Fibroblast of skin of back (primary cell): ENCODE measurements at places on chromosomes 1 and 21.

DNA sequence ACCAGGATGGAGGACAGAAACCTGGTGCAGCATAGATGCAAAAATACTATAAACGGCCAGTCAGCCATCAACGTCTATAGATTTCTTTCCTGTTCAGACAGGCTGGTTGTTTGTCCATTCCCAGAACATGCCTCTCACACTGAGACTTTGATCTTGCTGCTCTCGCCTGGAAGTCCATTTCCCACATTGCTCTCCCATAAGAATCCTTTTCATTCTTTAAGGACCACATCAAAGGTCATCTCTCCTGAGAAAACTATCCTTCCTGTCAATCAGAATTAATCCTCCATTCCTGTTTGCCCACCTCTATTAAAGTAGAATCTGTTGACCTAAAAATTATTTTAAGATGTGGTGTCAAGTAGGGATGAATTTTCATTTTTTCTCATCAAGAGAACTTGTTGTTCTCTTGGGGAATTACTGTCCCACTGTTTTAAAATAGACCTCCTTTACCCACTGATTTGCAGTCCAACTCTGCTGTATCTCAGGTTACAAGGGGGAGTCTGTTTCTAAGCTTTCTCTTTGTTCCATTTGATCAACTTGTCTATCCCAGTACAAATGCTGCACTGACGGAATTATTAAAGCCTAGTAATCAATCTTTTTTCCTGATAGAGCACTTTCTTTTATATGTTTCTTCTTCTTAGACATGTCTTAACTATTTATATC is 172.7 kb downstream of the PATJ start:
- no peak for DNase-seq

DNA sequence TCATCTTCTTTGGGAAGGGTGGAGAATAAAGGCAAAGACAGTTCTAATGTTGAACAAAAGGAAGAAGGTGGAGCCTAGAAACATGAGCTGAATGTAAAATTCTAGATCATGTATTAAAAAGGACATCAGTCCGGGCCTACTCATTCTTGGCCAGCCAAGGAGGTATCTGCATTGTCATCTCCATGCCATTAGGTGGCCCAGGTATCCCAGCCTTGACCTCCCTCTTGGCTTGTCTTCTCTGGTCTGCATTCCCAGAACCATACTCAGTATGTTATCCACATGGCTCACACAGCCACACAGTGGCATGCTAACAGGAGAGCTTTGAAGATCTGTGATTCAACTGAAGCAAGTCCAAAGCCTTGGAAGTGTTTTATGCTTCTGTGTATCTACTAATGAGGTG is 369.8 kb upstream of the KAZN start:
- no peak for DNase-seq

GRCh38 chr1:214354440-214355148 is 73.6 kb downstream of the SMYD2 start:
- peak; percentile 44 for DNase-seq

DNA sequence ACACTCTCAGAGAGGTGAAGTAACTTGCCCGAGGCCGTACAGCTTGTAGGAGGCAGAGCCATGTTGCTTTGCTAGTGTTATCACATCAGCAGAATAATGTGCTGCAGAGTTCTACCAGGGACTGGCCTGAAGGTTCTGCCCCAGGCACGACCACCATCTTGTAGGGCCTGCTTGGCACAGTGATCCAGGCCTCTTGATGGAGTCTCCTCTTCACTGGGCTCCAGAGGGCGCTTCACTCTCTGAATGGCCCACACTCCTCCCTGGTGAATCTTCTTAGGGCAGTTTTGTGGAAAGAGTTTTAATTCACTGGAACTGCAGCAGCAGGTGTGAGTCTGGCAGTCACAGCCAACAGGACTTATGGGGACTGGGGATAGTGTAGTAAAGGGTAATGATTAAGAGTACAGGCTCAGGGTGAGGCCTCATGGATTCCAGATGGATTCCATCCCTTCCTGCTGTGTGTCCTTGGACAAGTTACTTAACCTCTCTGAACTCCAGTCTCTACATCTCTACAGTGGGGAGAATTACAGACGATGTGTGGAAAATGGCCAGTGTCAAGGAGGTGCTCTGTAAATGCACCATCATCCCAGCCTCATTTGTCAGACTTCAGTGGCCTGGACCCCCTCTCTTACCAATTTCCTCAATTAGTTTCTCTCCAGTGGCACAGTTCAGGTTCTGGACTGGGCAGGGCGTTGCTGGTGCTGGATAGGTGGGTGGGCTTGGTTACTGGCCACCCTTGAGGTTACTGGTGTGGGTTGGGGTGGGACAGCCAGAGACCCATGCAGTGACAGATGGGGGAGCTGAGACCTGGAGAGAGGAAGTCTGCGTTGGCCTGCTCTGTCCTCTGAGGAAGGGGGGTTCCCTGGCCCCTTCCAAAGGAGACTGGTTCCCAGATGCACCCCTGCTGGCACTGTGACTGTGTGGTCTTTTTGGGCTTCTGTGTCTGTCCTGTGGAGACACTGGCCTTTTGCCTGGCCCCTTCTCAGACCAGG is 45.9 kb upstream of the CSF3R start:
- DNase-seq, result no peak

DNA sequence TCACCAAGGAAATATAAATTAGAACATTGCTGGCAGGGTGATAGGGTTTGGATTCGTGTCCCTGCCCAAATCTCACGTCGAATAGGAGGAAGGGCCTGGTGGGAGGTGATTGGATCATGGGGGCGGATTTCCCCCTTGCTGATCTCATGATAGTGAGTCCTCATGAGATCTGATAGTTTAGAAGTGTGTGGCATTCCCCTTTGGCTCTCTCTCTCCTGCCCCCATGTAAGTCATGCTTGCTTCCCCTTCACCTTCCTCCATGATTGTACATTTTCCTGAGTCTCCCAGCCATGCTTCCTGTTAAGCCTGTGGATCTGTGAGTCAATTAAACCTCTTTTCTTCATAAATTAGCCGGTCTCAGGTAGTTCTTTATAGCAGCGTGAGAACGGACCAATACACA is 60.6 kb downstream of the VPS26C start:
- DNase-seq, result no peak

GRCh38 chr21:32611471-32611997 is 643 bp downstream of the CFAP298 start:
- peak; percentile 11 for DNase-seq

DNA sequence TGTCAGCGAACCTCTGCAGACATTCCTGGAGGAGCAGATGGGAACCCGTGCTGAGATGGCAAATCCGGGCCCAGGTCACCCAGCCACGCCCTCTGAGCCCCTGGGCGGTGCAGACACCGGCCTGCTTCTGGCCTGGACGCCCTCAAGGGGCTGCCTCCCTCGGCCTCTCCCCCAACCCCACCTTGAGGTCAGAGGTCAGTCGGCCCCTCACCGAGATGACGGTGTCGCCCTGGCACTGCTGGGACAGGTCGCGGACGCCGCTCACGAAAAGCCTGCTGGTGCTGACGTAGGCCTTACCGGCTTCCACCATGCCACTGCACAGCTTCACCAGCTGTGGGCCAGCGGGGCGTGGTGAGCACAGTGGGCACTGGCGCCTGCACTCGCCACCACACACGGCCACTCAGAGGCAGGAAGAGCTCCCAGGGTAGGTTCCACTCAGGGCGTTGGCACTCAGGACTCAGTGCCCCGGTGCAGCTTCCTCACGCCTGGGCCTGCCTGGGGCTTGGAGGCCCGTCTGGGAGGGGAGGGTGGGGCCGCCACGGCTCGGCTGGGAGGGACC is 4.7 kb downstream of the ACAP3 start:
- no peak for DNase-seq

- peak; percentile 22 for DNase-seq
Measured at GRCh38 chr21:38142224-38142623, 114.6 kb upstream of the KCNJ15 start.

GRCh38 chr1:20484519-20485462 is 1.2 kb downstream of the CAMK2N1 start:
- no peak for DNase-seq

DNA sequence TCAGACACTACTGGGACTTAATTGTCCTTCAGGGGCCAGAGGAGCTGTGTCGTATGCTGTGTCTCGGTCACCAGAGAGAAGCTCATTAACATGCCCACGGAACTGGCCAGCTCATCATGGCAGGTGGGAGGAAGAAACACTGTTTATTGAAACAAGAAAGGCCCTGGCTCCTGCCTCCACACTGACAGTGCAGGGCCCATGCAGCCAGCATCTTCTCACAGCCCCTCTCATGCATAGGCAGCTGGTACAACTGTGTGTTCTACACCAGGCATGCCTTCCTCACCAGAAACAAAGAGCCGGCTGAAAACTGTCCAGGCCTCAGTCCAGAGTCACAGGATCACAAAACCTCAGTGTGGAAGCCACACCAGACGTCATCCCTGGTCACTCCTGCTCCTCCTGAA is 106.0 kb downstream of the UBE2U start:
- no peak for DNase-seq

GRCh38 chr1:245810789-245811337 is 656.1 kb downstream of the KIF26B start:
- no peak for DNase-seq

GRCh38 chr1:41739061-41739955 is 179.4 kb downstream of the HIVEP3 start:
- DNase-seq, result peak; percentile 80

DNA sequence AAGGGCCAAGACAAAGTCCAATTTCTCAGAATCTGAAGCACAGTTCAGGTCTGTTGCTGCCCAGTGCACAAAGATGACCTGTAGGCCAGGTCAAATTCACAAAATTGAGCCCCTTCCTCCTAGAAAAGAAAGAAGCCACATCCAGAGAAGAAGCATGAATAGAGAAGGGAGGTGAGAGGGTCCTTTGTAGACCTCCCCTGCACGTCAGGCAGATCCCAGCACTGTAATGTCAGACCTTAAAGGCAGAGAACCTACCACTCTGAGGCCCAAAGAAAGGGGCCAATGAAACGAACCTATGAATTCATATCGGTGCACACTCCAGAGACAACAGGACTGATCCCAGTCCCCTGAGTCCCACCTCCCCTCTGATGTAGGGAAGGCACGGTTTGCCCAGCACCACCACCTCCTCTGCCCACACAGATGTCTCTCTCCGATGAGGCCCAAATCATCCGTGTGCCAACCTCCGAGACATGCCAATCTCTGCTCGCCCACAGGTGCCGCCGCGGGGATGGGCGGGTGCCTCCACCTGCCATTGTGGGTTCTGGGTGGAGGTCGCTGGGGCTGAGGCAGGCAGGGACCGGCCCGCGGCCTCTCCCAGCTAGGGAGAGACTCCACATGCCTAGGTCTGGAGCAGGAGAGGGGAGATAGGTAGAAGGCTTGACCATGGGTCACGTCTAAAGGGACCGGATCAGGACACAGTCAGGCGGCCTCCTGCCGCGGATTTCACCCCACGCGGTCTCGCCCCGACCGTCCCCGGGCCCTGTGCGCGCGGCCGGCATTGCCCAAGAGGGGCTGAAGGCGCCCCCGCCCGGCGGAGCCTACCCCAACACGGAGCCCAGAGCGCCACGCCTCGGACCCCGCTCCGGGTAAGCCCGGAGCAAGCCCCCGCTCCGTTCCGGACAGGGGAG is 42.1 kb downstream of the RRAGC start:
- no peak for DNase-seq

DNA sequence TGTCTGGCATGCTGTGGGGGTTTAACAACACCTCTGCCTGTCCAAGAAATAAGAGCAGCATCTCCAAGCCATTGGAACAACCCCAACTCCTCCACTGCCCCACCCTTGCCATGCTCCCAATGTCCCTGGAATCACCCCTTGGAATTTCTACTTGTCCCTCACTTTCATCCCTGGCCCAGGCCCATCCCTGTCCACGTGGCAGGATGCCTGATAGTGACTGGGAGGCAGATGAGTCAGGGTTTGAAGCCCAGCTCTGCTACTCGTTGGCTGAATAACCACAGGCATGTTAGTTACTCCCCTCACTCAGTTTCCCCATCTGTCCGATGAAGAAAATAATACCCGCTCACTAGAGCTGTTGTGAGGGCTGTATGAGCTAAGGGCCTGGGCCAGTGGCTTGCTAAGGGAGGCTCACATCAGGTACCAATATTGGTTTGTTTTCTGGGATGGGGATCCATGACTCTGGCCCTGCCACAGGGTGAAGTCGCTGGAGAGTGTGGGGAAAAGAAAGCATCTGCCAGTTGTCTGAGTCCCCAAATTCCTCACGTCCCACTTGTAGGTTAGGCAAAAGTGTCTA is 99.4 kb upstream of the TLR5 start:
- peak; percentile 31 for DNase-seq

- DNase-seq, result no peak
Measured at GRCh38 chr1:185540295-185540694, 193.9 kb upstream of the HMCN1 start.

DNA sequence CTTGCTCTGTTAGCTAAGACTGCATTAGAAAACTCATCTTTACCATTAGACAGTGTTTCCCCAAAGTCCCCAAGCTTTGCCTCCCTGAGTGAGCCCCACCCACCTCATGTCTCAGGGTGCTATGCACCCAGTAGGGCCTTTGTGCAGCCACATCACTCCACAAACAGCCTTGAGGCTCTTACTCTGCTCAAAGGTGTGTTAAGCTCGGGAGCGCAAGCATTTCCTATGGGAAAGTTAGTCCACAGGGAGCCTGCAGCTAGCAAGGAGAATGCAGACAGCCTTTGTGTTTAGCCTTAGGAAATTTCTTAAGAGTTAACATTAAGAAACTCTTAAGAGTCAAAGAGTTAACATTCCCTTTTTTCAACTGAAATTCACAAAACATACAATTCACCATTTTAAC is 278.8 kb downstream of the AJAP1 start:
- no peak for DNase-seq

GRCh38 chr1:43994794-43995790 is 3.7 kb downstream of the CCDC24 start:
- DNase-seq, result peak; percentile 41

- DNase-seq, result no peak
Measured at GRCh38 chr1:48215222-48215621, 7.3 kb upstream of the SLC5A9 start.

GRCh38 chr21:23394458-23394857 is 2212.8 kb downstream of the MRPL39 start:
- DNase-seq, result no peak

GRCh38 chr1:25090707-25091422 is 141.4 kb downstream of the SYF2 start:
- no peak for DNase-seq

- DNase-seq, result no peak
Measured at GRCh38 chr1:231311720-231312431, 25.8 kb downstream of the EXOC8 start.

- DNase-seq, result peak; percentile 82
Measured at GRCh38 chr21:33971492-33972013, 55.9 kb upstream of the ATP5PO start.

DNA sequence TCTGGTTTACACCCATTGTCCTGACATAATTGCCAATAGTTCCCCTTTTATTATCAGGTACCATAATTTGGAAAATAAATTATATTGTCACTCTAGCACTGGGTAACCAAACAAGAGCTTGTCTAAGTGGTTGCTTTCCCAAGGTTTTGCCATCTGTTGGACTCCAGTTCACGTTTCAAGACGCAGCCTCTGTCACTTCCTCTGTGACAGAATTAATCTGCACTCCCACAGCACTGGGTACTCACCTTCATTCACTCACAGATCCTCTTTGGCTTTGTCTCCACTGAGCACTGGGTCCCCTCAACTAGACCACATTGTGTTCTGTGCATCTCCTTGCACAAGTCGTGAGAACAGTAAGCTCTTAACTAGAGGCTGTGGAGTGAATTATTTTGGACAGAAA is 123.6 kb upstream of the JUN start:
- DNase-seq, result no peak
